Activated naive CD4-positive, alpha-beta T cell (primary cell): ENCODE measurements at places on chromosomes 6 and 20.

DNA sequence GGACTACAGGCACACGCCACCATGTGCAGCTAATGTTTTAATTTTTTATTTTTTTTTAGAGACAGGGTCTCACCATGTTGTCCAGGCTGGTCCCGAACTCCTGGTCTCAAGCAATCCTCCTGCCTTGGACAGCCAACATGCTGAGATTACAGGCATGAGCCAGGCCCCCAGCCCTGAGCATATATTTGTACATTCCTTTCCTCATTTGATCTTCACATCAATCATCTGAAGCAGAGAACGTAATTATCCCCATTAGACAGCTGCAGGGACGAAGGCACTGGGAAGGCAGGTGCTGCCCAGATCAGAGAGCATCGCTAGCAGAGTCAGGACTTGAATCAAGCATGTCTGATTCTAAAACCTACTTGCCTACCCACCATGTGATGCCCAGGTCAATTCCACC is 41.0 kb upstream of the SIRPA start:
- DNase-seq: no peak

GRCh38 chr6:22448291-22448711 is 121.1 kb upstream of the HDGFL1 start:
- no peak for DNase-seq

DNA sequence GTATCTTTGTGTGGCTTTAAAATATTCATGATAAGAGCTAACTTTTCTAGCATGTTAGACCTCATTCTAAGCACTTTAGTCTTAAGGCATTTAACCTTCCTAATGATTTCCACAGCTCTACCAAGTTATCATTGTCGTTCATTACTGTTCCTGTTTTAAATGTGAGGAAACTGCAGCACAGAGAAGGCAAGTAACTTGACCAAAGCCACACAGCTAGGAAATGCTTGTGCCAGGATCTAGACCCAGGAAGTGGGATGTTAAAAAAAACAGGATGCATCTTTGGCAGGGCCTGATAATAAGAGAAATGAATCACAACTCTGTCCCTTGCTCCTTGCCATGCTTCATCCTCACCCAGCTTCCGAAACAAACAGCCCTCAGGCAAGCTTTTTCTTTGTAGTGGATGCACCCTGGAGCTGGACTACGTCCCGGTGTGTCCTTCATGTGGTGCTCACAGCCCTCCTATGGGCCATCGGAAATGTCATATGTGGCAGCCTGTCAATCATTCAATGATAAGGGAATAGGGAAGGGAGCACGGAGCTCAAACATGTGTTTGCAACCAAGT is 196.9 kb upstream of the RREB1 start:
- no peak for DNase-seq

GRCh38 chr6:141956868-141957267 is 175.9 kb upstream of the GJE1 start:
- DNase-seq: no peak

GRCh38 chr20:63442100-63442493 is 30.4 kb downstream of the KCNQ2 start:
- DNase-seq: peak; percentile 17

GRCh38 chr6:280775-281468 is 11.4 kb upstream of the DUSP22 start:
- no peak for DNase-seq

- DNase-seq: no peak
These were observed 16.7 kb downstream of the RAET1E start for GRCh38 chr6:149881066-149881766.

- DNase-seq: no peak
These were observed 74.7 kb downstream of the ZHX3 start for GRCh38 chr20:41242807-41243206.

DNA sequence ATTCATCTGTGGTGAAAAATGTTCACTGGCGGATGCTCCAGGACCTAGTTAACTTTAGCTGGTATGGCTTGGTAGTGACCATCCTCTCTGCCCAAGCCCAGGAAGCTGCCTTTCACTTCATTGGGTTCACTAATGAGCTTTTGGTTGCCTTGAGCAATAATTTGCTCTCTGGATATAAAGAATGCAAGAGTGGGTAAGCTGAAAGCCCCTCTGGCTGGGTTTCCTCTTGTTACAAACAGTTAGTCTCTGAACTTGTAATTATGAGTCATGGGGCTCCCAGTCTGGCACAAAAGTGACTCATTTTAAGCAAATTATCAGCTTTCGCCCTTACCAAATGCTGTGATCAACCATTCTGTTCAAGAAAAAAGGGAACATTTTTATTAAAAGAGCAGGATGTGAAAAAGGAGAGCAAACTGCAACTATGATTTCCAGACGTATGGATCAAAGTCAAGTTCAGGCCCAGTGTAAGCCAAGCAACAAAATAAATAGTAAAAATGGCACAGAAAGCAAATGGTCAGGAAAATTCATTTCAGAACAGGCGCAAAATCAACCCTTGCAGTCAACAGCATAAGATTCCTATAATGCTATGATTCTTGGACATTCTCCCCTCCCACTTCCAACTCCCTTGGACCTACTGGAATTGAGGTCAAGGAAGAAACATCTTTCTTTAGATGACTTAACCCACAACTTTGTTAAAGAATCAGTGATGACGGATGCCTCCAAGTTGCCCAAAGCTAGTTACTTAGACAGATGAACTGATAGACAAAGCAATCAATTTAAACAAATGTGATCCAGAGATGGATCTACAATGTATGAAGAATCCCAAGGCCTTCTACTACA is 130.0 kb upstream of the KCNK16 start:
- no peak for DNase-seq

- no peak for DNase-seq
These were observed 5.4 kb downstream of the SMAP1 start for GRCh38 chr6:70673054-70673453.

DNA sequence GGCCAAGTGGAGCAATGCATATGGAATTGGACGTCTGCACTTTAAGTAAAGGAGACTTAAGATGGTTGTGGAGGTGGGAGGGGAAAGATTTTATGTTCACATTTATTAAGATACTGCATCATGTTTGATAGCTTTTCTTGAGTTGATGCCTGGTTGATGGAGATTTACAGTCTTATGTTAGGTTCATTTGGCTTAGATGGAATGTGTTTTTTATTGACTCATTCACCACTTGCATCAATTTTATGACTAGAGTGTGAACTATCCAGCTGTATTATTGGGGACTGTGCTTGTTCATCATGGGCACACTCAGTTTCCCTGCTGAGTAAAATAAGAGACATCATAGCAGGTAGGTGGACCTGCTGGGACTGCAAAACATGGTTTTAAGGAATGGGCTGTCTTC is 91.2 kb upstream of the SCP2D1 start:
- no peak for DNase-seq

GRCh38 chr20:21575981-21576740 is 62.3 kb upstream of the NKX2-2 start:
- DNase-seq: no peak

DNA sequence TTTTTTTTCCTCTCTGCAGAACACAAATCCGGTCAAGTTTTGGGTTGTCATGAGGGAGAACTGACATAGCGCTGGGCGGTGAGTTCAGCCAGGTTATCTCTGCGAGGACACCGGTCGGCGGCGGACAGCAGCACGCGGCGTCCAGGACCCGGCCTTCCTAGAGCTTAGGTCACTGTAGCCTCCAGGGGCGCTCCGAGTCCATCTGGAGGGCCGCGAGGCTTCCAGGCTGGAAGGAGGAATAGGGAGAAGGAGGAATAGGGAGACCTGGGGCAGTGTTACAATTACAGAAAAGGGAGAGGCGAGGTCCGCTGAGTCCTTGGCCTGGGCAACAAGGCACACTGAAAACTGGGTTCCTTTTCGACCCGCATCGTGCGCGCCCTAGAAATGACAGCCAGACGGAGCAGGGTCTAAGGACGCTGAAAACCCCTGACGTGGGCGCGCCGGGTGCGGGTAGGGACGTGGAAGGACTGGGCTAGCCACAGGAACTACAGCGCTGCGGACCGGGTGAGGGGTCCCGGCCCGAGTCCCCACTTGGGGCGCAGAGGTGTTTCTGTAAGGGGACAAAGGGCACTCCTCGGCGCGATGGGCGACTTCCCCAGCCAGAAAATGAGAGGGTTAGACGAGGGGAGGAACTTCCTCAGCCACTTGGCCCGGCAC is 536 bp upstream of the FNDC1 start:
- no peak for DNase-seq

DNA sequence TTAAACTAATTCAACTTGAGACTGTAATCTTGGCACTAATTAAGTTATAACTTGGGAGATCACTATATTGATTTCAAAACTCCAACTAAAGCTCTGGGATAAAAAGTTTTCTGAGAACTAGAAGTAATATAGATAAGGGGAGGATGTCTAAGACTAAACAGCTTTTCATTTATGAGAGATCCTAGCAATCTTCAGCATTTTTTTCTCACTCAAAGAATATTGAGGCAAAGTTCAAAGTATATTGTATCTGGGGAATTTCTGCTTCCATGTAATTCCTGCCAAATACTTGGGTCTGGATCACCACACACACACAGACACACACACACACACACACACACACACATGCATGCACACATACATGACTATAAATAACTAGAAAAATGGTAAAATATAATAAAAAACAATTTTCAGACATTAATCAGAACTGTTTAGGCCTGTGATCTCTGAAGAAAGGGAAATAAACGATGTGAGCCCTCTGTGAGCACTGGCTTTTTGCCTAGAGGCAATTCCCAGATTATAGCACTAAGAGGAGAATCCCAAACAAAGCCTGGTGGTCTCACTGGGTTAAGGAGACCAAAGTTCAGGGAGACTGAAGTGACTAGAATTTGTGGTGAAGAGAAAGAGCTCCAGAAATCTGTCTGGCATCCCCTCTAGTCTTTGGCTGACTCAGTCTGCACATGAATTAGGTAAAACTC is 92.8 kb downstream of the ADAT2 start:
- DNase-seq: no peak

- no peak for DNase-seq
These were observed 379.3 kb downstream of the MAFB start for GRCh38 chr20:40309731-40310130.

DNA sequence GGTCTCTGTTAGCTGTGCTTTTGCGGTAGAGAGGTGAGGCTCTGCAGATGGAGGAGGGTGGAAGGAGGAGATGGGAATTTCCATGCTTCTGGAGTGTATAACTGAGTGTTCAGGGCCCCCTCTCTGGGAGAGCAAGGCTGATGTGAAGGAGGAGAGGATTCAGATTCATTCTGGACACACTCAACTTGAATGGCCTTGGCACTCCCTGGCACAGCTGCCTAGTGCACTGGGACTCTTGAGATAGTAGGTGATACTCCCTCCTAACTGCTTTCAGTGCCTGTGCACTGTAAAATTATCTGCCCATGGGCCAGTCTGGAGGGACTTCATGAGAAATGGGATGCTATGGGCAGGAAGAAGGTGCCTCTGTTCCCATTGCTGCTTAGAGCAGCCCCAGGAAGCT is 54.2 kb upstream of the MYL9 start:
- no peak for DNase-seq

GRCh38 chr6:150761771-150762170 is 103.7 kb upstream of the MTHFD1L start:
- DNase-seq: no peak

- DNase-seq: no peak
These were observed 394.0 kb upstream of the SLC35B3 start for GRCh38 chr6:8829296-8829695.

DNA sequence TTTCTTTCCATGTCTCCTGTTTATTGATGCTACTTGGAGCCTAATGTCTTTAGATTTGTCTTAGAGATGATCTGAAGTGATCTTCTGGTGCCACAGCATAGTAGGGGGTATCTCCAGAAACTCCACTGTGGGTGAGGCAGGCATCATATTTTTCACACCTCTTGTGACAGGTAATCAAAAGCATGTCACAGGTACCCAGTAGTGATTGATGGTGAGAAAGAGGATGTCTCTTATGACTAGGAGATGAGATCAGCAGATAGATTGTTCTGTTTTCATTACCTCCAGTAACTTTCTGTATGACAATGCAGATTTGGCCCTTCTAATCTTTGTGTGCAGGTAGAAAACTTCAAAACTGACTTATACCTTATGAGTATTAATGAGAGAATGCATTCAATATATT is 13.5 kb downstream of the NCOA7 start:
- DNase-seq: no peak

GRCh38 chr20:35697696-35698297 is 1.4 kb downstream of the NFS1 start:
- no peak for DNase-seq

GRCh38 chr20:20237093-20237959 is 130.6 kb upstream of the INSM1 start:
- no peak for DNase-seq
